ENCODE measurements at places on chromosomes 2 and 18.
A peak's percentile ranks its signal among the peaks of the same experiment; 100 is the strongest.

DNA sequence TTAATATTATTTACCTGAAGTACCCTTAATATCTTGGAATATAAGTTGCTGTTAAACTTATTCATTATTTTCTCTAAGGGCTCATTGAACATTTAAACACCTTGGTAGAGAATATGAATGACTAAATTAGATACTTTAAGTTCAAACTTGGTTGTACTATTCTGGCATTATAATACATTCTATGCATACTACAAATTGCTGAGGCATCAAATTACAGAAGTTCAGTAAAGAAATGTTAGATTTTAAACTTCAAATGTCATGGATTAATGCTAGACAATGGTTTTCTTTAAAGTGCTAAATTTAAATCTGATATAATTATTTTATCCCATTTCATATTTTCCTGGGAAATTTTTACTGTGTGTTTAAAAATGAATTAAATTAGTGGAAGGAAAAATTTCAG, 63.1 kb downstream of the CDCA7 start:
- no peak for DNase-seq

- no peak for DNase-seq
These were observed 38.5 kb upstream of the LYPD6 start for GRCh38 chr2:149291881-149292280.

DNA sequence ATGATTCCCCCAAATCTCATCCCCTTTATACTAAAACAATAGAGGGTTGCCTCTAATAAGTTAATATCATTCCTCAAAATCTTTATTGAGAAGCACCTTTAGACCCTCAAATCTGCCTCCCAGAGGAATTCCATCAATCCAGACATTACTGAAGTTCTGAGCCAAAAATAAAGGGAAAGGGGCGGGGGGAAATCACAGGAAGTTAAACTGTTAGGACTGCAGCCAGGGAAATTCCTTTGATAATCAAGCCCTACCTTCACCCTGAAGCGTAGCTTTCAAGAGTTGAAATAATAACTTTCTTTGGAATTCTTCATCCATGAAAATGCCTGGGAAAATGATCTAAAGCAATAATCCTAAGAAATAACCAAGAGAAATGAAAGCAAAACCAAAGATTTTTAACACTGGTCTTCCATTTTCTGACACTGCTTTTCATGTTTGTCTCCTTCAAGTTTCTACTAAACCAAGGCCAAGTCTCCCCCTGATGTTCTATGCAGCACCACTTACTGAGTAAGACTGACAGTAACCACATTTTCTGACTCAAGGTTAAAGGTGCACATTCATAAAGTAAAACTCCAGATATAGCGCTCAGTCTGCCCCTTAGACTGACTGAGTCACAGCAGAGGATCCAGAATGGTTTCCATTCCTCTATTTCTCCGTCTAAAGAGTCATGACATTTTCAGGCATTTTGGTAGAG, 78.2 kb downstream of the TCF4 start:
- no peak for DNase-seq

DNA sequence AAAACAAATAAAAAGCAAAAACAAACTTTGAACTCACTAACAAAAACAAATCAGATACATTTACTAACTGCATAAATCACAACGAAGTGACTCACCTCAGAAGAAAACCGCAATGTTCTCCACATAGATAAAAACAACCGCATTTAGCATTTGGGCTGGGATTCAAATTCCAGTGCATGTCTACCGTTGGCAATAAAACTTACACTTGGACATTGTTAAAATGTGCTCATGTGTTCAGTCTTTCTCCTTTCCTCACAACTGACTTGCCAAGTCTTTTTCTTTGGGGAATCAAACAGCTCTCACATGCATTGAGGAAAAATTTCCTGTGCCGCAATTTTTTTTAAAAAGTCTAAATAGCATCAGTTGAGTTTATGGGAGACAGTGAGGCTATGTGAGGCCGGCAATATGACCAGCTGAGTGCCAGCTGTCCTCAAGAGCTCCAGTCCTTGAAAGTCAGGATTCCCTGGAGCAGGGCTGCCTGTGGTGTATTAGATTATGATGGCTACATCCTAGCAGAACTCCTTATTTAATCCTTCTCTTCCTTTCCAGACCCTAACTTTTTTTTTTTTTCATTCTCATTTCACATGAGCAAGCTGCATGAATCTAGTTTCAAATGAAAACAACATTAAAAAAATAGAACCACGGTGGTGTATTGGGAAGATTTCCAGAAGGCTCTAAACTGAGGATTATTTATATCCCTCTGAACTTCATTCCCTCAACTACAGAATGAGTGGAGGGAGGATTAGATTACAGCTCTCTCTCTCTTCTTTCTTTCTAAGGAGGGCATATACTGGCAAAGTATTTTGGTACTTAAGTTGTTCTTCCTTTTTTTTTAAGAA, 70.2 kb upstream of the MEIS1 start:
- no peak for DNase-seq

DNA sequence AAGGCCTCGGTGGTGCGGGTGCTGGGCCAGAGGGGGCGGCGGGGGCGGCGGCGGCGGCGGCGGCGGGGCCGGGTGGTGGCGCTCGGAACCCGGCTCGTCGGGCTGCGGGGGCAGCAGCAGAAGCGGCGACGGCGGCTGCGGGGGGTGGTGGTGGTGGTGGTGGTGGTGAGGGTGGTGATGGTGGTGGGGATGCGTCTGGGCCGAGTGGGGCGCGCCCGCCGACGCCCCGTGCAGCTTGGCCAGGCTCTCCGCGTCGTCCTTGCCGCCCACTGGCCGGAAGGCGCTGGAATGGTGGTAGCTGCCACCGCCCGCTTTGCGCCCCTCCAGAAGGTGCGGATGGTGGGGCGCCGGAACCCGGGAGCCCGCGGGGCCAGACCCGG, 4.4 kb downstream of the SKOR2 start:
- DNase-seq = no peak

DNA sequence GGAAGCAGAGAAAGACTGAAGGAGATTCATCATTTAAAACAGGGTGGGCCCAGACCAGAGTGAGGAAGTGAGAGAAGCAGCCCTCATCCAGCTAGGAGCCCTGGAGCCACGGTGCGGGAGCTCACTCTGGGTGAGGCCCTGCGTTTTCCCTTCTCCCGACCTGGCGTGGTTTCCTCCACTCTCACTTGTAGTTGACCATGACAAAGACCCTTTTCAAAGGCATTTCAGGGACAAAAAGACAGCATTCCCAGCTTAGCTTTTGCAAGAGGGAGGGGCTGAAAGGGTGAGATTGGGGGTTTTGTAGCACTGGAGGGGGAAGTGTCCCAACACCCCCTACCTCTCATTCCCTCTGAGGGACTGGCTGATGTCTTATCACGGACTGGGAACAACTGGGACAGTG, 56.6 kb downstream of the TRPM8 start:
- no peak for DNase-seq

DNA sequence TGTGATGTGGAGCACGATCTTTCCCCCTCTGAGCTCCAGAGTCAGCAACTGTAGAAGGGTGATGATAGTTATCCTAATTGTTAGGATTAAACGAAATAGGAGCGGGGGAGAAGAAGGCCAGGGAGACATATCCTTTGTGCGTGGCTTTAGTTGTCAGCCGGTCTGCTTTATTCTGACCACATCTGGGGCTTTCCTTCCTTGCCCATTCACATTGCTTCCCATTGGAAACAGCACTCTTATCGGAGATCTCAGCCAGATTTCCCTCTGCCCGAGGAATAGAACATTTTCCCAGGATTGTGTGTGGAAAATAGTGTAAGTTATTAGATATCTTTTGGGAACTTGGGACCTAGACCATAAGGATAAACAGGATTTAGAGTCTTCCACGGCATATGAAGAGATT, 1.5 kb downstream of the RALB start:
- DNase-seq = no peak

DNA sequence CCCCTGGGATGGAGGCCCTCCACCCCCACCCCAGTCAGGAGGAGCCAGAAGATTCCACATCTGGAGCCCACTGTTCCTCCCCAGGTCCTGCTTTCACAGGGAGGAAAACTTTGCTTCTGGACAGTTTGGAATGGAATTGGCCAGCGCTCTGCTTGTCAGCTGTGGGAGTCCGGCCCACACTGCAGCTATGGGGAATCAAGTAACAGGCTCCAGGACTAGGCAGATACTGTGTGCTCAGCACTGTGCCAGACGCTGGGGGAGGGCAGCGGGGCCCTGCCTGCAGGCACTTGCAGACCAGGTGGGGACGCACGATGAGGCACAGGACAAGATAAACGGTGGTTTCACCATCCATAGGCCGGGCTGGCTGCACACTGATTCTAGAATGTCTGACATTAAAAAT, 114.0 kb downstream of the STPG4 start:
- no peak for DNase-seq

DNA sequence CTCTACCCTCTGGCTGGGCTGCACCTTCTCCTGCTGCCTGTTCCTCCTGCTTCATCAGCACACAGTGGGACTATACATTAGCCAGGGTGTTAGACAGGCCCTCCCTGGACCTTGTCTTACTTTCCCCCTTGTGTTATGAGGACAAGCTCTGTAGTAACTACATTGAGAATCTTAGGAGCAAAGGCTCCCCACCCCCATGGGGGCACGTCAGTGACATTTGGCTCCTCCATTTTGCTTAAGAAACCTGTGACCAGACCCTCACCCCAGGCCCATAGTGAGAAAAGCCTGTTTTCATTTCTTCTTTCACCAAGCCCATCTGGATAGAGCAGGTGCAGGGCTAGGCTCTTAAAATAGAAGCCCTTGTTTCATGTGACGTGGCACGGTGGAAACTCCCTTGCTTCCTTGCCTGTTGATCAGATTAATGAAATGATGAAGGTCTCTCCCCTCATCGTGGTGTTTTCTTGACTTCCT, 146.7 kb downstream of the RPIA start:
- no peak for DNase-seq

DNA sequence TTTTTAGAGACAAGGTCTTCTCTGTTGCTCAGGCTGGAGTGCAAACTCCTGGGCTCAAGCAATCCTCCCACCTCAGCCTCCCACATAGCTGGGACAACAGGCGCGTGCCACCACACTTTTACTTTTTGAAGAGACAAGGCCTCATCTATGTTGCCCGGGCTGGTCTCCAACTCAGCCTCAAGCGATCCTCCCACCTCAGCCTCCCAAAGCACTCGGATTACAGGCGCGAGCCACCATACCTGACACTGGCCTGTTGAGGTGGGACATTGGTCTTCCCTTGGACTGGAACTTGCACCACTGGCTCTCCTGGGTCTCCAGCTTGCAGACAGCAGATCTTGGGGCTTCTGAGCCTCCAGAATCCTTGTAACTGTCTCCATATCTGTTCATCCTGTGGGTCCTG, 75.6 kb downstream of the NDUFA10 start:
- no peak for DNase-seq

GRCh38 chr2:230226051-230226551, 565 bp downstream of the SP140 start:
- peak; percentile 39 for DNase-seq

GRCh38 chr2:68436270-68436669, 30.8 kb downstream of the FBXO48 start:
- no peak for DNase-seq

DNA sequence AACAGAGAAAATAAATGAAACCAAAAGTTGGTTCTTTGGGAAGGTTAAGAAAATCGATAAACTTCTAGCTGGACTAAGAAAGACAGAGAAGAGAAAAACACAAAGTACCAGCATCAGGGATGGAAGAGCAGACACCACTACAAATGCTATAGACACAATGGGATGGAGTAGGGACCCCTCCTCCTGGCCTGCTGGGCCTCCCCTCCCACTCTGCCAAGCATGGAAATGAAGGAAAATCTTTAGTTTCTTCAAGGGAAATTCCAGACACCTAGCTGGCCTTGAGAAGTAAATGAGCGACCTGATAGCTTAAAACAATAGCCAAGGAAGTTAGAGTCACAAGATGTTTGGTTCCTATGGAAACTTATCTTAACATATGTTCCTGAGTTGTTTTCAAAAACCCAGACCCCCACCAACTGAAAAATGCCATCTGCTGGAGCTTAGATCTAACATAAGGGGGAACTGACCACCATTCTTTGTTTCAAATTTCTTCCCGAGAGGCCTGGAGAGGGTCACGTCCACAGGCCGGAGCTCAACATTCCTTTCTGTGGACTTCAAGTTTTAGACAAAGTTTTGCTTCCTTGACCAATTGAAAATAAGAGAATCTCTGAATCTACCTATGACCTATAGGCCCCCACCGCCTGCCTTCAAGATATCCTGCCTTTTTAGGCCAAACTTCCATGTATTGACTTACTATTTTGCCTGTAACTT, 101.9 kb downstream of the BIN1 start:
- DNase-seq = no peak

DNA sequence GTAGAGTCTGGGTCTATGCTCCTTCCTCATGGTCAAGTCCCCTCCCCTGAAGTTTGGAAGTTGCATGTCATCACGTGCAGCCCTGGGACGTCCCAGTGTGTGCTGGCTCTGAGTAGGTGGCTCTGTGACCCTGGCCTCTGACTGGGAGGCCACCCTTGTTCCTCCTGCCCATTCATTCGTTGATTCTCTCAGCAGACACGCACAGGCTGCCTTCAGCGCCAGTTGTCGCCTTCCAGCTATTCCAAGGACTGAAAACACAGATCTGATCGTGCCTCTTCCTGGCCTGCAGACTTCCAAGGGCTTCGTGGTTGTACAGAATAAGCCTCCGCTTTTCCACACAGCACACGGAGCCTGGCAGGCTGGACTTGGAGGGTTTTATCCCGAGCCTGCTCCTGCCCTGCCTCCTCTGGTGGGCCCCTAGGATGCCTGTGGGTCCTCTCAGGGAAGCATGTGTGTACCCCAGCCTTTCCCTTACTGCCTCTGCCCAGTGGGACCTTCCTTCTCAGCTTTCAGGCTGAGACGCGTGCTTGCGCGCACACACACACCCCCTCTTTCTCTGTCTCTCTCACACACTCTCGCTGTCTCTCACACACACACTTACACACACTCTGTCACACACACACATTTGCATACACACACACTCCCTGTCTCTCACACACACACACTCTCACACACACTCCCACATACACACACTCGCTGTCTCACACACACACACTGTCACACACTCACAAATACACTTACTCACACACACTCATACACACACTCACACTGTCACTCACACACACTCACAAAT, 17.7 kb downstream of the SH3BP4 start:
- DNase-seq = no peak

DNA sequence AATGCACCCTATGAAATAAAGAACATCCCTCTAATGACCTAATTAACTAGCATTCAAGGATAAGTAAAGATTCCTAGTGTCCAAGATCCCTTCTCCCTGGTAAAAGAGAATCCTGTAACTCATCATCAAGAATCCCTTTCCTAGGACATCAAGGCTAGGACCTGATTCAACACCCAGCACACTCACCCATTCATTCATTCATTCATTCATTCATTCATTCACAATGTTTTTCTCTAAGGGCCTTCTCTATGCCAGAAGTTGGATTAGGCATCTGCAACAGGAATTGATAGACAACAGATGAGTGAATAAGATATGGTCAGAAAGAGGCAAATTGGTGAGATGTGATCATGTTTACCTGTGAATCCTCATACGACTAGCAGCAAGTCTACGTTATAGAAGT, 126.8 kb downstream of the OSR1 start:
- no peak for DNase-seq

Measured in CD4-positive, alpha-beta T cell treated with Interleukin-12 subunit alpha and Interleukin-12 subunit beta, for 1 hour (primary cell).